Activated CD4-positive, alpha-beta T cell treated with anti-CD3 and anti-CD28 coated beads, Interleukin-2, amount 10 ng/mL, durations not matched to agents 7 days and 5 days (primary cell): ENCODE measurements at places on chromosomes 7 and 10. TPM values are rescaled to one million over a fixed set of nuclear protein-coding genes. Genes with fewer than 3 reads are reported as not detected.

Gene OR2A12
- not detected for total RNA-seq

Gene COBL
- total RNA-seq: not detected

Gene FGFBP3
- total RNA-seq: 1.5 TPM

Gene CFAP69
- not detected for total RNA-seq

Gene NKX1-2
- not detected for total RNA-seq

Gene ST8SIA6
- total RNA-seq: 0.15 TPM

Gene PTPN20
- 0.25 TPM for total RNA-seq

Gene SPDYE8
- total RNA-seq: not detected

Gene CCDC172
- total RNA-seq: not detected

Gene MPLKIP
- 38.4 TPM for total RNA-seq

Gene CPEB3
- total RNA-seq: 2.6 TPM

Gene ANKRD26
- total RNA-seq: 11.6 TPM

Gene CCL26
- not detected for total RNA-seq

Gene VIPR2
- not detected for total RNA-seq

Gene DDC
- not detected for total RNA-seq

Gene GOLGA7B
- total RNA-seq: 12.2 TPM

Gene DRGX
- total RNA-seq: not detected

Gene AKR1D1
- total RNA-seq: not detected

Gene EBF3
- not detected for total RNA-seq

Gene LRRC4
- total RNA-seq: not detected
